T-helper 9 cell (primary cell): ENCODE measurements at places on chromosomes 11 and 22.

- no peak for DNase-seq
These were observed 61.5 kb downstream of the TMPRSS5 start for GRCh38 chr11:113644605-113645004.

GRCh38 chr22:36247955-36248354 lies 5.0 kb upstream of the APOL1 start:
- DNase-seq: no peak

DNA sequence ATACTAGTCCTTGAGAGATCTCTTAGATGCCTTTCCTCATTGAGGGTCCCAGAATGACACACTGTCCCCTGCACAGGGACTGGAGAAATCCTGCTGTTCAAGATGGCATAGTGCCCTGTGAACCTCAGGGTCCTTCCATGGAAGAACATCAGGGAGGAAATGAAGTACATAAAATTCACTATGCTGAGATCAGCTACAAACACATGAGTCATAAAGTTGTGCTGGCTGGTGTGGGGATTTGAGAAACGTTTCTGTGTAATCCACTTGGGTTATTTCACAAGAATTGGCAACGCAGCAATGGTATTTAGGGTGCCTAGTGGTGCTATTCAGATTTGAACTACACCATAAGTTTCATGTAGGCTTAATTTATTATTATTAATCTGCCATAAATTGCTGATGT lies 174.4 kb downstream of the MAML2 start:
- no peak for DNase-seq

DNA sequence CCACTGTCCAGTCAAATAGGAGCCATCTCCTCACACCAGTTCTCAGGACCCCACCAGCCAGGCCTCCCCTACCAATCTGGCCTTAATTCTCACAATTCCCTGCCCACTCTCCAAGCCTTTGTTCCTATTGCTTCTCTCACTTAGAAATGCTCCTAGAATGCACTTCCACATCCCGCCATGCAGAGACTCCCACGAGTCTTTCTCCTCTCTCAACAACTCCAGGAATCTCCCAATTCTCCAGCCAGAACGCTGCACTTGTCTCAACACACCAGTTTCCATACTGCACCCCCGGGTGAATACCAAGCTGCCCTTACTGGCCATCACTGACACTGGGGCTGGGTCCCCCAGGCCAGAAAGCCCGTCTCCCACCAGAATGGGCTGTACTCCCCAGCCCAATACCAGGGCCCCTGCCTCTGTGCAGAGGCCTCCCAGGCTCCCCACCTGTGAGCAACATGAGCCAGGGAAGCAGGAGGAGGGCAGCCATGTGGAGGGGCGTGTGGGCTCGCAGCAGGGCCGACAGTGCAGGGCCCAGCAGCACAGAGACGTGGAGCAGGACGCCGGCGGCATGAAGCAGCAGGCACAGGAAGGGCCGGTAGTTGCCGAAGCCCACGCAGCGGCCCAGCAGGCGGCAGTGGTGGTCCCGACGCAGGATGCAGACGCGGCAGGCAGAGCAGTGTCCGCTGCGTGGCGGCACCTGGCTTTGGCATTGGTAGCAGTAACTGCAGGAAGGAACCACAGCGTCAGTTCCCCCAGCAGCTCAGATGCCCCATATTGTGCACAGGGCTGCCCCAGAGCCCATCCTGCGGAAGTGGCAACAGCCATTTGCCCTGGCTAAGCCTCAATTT lies 2.4 kb downstream of the ZDHHC24 start:
- peak; percentile 45 for DNase-seq

- DNase-seq: no peak
These were observed 86.4 kb downstream of the PIWIL4 start for GRCh38 chr11:94653561-94653960.

DNA sequence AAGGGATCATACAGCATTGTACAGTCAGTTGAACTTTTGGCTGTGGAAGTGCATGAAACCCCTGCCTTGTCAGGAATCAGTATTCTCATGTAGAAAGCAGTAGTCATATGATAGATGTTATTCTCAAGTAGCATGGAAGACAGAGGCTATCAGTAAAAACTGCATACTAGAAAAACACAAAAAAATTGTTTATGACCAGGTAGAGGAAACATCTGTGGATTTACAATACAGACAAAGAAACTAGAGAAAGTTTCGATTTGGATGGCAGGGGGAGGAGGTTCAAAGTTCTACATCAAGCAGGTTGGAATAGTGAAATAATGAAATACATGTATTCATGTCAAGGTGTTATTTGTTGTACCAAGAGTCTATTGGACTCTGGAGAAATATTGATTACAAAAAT lies 212.3 kb upstream of the DDI1 start:
- no peak for DNase-seq

DNA sequence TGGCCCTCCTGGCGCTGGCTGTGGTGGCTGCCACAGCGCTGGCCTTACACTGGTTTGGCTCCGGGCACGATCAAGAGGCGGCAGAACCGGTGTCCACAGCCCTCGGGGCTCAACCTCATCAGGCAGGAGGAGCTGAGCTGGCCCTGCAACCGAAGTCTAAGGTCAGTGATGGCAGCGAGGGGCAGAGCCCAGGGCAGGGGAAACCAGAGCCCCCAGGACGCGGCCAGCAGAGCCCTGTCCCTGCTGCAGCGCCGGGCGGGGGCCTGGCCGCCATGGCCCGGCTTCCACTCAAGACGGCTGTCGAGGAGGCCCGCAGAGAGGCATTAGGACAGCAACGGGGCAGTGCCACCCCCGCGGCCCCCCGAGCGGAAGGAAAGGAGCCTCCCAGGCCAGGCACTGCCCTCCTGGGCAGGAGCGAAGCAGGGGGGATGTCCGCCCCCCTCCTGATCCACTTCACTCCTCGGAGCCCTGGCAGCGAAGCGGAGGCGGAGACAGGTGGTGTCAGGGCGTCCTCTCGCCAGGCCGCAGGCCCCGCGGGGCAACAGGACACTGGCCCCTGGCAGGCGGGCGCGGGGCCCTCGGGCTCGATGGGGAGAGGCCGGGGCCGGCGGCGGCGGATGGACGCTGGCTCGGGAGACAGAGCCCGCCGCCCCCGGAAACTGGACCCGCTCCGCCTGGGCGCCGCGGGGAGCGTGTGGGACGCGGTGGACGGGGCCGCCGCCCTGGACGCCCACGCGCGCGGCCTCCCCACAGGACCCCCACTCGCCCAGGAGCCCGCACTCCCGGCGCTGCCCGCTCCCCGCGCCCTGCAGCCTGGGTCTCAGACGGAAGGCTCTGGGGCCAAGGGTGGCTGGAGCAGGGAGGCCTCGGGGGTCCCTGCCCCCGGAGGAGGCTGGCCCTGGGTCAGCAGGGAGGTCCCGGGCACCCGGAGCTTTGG lies 895 bp downstream of the KLHDC7B start:
- no peak for DNase-seq

- peak; percentile 79 for DNase-seq
These were observed 3.8 kb downstream of the APOL3 start for GRCh38 chr22:36156515-36157419.

DNA sequence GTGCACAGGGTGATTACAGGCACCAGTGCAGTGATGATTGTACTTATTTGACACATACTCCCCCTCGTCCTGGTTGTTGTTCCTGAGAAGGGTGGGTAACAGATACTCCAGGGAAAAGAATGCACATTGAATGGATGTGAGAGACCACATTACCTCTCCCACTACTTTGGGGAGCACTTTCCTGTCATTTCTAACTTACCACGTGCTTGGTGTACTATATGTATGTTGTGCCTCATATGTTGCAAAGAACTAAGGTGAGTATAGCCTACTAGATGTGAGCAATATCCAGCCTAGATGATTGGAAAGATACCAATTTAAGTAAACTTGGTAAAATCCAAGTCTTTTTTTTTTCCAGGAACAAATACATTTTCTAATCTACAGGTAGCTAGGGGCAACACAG lies 14.3 kb upstream of the SCARF2 start:
- DNase-seq: no peak

GRCh38 chr11:2263071-2263565 lies 7.3 kb downstream of the ASCL2 start:
- no peak for DNase-seq

- no peak for DNase-seq
These were observed 286.7 kb upstream of the CCDC90B start for GRCh38 chr11:83572581-83573496.

GRCh38 chr11:35146711-35147110 lies 7.7 kb downstream of the CD44 start:
- no peak for DNase-seq

- no peak for DNase-seq
These were observed 12.0 kb upstream of the MMP1 start for GRCh38 chr11:102809971-102810370.

DNA sequence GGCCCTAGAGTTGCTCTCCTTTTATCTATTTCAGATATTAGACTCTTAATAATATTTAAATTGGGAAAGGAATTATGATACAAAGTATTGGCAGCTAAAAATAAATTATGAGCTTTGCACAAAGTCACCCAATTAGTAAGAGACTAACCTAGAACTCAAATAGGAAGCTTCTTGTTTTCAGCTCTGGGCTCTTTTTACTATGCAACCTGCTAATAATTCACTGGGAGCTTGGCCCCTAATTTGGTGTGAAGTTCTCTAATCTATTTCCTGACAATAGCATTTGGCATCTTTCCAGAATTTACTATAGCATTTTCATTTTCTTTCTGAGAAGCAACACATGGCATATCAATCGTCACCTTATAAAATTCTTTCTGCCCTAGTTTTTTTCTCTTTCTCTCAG lies 727.7 kb upstream of the ANO5 start:
- DNase-seq: no peak

DNA sequence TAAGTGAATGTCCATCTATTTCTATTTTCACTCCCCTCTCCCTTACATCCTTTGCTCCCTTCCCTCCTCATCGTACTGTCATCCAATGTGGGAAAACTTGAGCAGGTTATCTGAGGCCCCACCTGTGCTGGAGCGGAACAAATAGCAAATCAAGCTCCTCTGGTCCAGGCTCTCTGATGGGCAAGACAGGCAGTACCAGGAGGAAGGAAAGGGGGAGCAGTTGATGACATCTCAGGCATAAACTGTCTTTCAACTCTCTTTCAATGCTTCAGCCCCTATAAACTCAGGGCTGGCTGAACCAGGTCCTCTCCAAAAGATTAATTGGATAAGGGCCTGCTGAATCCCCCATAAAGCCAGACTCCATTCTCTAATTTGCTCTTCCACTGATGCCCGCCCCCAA lies 1.5 kb upstream of the CCKBR start:
- no peak for DNase-seq

DNA sequence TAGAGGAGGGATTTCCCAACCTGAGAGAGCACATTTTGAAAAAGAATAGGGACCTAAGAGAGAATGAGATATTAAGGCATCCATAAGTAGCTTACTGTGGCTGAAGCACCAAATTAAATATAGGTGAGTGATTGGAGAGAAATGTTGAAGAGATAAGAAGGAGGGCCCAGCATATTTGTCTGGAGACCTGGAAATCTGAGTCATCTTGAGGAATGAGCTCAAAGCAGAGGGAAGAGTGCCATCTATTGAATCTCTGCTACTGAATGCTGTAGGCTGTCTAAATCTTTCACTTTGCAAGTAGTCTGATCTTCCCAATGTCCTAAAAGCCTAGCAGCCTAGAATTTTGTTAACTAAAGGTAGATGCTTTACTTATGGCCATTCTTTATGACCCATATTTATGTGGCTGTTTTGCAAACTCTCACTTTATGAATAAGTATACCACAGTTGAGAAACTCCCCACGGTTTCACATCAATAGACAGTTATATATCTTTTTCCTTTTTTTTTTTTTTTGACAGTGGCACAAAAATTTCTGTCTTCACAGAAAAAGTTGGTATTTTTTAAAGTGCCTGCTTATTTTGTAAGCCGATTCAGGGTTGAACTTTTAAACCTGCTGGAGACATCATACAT lies 2093.5 kb downstream of the LRRC4C start:
- DNase-seq: no peak

- DNase-seq: no peak
These were observed 689.9 kb upstream of the CCDC90B start for GRCh38 chr11:83976086-83976485.

DNA sequence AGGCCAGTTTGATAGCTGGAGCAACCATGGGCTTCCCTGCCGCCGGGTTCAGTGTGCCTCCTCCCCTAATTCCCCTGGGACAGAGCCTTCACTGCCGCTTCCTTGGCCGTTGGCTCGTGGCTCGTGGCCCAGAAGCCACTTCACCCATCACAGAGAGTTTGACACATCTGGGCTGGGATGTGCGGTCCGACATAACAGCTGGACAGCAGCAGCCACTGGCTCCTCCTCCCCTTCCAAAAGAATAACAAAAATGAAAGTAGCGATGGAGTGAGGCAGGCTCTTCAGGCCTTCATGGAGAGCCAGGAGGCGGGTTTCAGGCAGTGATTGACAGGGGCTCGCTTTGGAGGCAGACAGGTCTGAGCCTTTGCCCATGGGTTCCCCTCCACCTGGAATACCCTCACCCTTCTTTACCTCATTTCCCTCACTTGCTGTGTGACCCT lies 8.2 kb downstream of the CREB3L1 start:
- no peak for DNase-seq

- DNase-seq: no peak
These were observed 161.1 kb upstream of the GRK3 start for GRCh38 chr22:25403284-25403810.

GRCh38 chr22:44567846-44568493 lies 69.9 kb upstream of the RTL6 start:
- DNase-seq: peak; percentile 25

DNA sequence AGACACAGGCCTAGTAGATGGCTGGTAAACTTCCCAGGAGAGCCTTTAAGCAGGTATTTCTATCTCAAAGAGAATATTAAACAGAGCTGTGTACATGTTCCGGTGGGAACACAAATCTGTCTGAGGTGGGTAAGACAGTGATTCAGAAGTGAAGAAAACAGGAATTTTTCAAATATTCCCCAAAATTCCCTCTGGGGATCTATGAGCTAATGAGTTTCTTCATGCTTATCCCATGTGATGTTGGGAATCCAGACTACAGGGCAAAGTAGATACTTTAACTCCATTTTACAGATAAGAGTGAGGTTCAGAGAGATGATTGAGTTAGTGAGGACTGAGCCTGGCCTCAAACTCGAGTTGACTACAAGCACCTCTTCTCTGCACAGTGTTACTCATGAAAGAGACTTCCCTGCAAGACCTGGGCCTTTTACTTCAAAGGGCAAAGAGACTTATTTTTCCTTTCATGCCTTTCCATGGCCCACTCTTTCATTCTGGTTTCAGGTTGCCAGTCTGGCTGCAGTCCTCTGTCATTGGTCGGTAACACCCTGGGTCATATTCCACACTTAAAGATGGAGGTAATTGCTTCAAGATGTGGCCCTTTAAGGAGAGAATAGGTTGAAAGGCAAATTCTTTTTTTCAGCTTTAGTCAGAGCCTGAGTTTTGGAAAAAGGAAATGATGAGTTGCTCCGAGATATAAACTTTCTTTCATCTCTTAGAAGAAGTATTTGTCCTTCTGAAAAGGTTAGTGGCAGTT lies 70.1 kb downstream of the CYB5R2 start:
- DNase-seq: no peak

GRCh38 chr11:533586-534395 lies 1.6 kb downstream of the HRAS start:
- DNase-seq: no peak
